ENCODE measurements at places on chromosomes 13 and 19.
A peak's percentile ranks its signal among the peaks of the same experiment; 100 is the strongest.

DNA sequence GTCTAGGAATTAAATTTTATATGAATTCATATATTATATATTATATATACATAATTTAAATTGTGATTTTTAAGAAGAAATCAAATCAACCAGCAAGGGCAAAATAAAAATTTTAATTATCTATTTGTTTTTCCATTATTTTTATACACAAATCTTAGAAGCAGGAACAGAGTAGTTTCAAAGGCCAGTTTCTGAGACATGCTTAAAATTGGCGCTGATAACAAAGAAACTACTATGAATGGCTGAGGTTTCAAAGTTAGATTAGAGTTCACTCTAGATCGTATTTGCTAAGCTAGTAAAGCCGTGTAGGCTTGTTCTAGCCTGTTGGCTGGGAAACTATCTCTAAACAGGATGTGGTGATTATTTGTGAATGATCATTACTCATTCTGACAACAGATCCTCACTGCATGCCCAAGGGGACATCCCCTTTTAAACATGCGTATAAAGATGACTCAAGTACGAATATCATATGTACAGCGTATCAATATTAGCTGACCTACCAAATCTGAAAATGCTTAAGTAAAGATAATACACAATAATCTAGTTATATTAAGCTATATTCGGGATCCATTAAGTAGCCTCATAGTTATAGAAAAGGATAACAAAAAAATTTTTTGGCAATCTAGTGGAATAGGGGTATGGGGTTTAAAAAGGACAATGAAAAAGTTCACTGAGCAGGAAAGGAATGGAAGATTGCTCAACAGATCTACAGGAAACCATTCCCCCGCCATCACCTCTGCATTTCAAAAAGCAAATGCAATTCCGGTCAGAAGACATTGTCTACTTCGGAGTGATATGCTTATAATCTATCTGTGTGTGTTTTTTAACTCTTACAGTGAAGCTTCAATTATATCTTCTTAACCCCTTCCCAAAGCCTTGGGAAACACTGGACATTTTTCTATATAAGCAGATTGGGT, 150.1 kb downstream of the SHISA2 start:
- DNase-seq: peak; percentile 11

DNA sequence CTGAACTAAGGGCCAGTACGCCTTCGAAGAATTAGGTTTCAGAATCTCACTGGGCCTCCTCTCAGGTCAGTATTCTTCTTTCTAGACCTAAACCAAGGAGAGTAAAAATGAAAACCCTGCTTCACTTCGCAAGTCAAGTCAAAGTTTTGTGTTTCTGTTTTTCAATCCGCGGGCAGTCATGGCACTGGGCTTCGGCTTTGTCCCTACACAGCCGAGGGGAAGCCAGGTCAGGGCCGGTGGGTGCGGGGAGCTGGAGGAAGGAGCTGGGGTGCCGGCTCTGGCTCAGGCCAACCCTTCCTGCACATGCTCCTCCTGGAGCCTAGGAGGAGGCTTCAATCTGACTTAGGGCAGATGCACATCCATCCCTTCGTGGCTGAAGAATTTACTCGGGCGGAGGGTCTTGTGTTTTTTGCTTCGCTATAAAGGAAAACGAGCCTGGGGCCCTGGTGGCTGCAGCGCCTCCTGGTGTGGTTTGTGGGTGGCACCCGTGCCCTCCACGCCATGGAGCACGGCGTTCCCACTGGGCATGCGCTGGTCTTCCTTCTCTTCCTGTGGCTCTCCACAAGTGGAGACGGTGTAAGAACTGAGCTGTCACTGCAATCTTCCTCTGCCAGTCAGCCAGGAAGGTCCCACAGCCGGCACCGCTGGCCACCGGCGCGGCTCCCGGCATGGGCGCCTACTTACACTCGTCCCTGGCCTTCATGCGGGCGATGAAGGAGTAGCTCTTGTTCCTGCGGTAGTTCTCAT, 22.5 kb downstream of the C19orf44 start:
- no peak for DNase-seq

DNA sequence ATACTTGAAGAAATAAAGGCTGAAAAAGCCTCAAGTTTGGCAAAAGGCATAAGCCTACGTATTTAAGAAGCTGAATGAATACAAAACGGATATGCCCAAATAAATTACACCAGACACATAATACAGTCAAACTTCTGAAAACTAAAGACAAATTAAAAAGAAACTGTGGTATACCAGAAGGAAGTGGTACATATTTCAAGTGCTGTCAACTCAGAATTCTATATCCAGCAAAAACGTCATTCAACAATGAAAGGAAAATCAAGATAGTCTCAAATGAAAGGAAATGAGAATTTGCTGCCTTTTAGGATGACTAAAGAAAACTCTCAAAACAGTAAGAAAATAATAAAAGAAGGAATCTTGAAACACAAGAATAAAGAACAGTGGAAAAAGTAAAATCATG, 69.5 kb downstream of the POLR1D start:
- no peak for DNase-seq

DNA sequence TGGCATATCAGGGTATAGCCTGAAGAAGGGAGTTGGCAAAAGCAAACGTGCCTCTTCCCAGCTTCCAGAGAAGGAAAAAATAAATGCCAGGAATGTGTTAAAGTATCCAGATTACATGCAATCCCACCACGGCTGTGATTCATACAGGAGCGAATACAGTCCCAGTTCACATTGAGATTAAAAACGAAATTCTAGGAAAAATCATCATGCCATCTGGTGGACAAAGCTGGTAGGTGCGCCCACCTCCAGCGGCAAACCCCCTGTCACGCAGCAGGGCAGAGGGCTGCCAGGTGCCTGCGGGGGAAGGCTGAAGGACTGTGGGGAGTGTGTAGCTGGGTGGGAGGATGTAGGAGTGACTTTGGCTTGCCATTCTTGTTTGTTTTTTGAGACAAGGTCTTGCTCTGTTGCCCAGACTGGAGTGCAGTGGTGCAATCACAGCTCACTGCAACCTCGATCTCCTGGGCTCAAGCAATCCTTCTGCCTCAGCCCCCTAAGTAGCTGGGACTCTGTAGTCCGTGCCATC, 6.4 kb upstream of the DMWD start:
- peak; percentile 83 for DNase-seq

DNA sequence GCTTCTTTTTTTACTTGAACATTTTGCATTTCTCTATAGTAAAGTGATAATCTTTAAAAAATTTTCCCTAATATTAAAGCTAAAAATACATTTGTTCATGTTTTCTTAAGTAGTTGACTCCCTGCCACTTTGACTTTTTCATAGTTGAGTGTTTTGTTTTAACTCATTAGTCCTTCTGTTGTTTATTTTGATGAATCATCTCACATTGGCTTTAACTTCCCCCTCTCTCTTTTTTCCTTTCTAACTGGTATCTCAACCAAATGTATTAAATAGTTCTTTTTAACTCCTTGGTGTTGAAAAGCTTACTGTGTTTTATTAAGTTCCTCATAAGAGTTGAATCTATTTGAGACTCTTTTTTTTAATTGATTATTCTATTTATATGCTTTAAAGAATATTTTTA, 2.8 kb downstream of the TNFSF13B start:
- peak; percentile 31 for DNase-seq

DNA sequence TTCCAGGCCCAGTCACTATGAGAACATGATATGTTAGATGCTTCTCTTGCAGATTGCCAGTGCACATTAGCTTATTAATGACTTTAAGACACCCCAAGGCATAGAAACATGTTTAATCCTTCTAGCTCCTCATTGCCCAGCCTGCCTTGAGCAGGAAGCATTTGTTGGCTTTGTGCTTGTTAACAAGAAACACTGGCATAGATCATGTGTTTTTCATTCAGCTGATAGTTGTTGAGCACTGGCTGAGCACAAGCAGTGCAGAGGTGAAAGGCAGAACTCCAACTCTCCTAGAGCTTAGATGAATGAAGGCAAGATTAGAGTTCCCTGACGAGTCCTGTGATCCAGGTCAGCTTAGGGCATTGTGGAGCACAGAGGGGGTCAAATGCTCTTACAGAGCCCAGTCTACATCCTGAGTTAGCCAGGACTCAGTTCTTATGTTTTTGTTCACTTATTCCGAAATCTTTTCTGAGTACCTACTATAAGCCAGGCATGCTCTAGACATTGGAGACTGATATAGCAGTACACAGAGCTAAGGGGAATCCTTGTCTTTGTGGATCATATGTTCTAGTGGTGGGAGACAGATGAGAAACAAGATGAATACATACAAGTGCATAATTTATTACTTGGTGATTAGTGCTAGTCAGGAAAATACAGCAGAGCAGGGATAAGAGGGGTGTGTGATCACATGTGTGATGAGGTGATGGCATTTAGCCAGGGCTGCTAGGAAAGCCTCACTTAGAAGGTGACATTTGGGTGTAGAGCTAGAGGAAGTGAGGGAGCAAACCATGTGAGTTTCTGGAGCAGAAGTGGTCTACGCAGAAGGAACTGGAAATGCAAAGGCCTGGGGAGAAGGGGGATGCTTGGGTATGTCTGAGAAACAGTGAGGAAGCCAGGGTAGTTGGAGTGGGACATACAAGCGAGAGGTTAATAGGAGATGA, 101.2 kb downstream of the WASF3 start:
- no peak for DNase-seq

- DNase-seq: no peak
Observed at GRCh38 chr13:73419186-73419585, 360.4 kb downstream of the KLF5 start.

- no peak for DNase-seq
Observed at GRCh38 chr19:40822161-40822560, 23.2 kb downstream of the EGLN2 start.

- peak; percentile 62 for DNase-seq
Observed at GRCh38 chr19:49677901-49678674, 1.0 kb downstream of the PRMT1 start.

GRCh38 chr13:62687732-62688131, 1272.1 kb upstream of the PCDH20 start:
- no peak for DNase-seq

DNA sequence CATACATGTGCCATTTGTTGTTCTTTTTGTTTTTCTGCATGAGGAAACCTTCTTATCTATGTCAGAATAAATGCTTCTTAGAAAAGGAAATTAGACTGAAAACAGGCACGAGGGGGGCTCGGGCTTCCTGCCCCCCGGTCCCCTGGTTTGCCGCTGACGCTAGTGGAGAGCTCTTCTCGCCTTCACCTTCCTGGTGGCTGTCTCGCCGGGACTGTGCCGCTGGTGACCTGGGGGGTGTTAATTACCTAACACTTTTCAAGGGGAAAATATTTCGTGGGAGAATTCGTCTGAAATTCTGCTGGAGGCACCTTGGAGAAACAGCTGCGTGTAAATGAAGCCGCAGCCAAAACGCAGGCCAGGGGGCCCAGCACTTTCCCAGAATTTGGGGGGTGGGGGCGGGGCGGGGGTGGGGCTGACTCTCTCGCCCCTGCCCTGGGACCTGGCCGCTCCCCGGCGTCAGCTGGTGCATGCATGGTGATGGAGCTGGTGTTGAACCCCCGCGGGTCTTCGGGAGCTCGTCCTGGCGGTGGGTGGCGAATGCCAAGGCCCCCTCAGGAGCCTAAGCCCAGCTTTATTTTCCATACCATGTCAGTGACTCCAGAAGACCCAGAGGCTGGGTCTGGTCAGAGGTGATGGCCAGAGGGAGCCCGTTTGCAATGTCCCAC, 58.3 kb upstream of the MCF2L start:
- no peak for DNase-seq

- DNase-seq: no peak
Observed at GRCh38 chr13:69391756-69392155, 715.9 kb upstream of the ATXN8OS start.

GRCh38 chr13:106774621-106775020, 206.7 kb upstream of the ARGLU1 start:
- DNase-seq: no peak

DNA sequence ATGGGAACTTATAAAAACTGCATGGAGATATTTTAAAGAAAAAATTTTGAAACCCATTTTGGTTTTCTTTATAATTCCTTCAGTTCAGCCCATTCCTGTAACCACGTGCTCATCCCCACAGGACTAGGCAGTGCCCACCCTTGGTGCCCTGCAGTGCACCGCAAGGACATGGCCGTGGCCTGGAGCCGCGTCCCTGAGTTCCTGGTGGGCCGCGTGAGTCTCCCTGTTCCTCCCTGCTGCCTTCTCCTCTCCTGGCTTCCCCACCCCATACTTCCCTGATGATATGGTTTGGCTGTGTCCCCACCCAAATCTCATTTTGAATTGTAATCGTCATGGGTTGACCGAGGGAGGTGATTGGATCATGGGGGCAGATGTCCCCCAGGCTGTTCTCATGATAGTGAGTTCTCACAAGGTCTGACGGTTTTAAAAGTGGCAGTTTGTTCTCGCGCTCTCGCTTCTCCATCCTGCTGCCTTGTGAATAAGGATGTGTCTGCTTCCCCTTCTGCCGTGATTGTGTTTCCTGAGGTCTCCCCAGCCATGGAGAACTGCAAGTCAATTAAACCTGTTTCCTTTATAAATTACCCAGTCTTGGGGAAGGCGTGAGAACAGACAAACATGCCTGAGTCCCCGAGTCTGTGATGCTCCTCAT, 31.6 kb upstream of the TFDP1 start:
- no peak for DNase-seq

DNA sequence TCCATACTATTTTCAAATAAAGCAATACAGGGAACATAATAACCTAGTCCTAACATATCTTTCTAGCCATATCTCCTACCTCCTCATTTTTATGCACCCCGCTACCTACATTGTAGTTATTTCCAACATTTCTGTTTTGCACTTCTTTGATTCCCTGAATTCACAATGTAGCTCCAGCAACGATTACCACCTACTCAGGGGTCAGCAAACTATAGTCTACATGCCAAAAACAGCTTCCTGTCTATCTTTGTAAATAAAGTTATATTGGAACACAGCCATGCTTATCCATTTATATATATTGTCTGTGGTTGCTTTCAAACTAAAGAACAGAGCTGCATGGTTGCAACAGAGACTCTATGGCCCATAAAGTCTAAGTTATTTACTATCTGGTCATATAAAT, 16.7 kb downstream of the MYCBP2 start:
- DNase-seq: no peak

- DNase-seq: peak; percentile 80
Observed at GRCh38 chr13:44004878-44005277, 125.2 kb downstream of the LACC1 start.

DNA sequence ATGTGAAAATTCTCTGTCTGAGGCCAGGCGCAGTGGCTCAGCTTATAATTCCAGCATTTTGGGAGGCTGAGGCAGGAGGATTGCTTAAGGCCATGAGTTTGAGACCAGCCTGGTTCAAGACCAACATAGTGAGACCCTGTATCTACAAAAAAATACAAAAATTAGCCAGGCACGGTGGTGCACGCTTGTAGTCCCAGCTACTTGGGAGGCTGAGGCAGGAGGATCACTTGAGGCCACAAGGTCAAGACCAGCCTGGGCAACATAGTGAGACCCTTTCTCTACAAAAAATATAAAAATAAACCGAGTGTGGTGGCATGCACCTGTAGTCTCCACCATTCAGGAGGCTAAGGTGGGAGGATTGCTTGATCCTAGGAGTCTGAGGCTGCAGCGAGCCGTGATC, 2.2 kb upstream of the FCGBP start:
- DNase-seq: no peak

- peak; percentile 39 for DNase-seq
Observed at GRCh38 chr19:8396563-8397203, 6.5 kb downstream of the RAB11B start.

- peak; percentile 42 for DNase-seq
Observed at GRCh38 chr19:11699931-11700794, 38.6 kb downstream of the ZNF823 start.
